ENCODE measurements at places on chromosomes 1 and 21.

DNA sequence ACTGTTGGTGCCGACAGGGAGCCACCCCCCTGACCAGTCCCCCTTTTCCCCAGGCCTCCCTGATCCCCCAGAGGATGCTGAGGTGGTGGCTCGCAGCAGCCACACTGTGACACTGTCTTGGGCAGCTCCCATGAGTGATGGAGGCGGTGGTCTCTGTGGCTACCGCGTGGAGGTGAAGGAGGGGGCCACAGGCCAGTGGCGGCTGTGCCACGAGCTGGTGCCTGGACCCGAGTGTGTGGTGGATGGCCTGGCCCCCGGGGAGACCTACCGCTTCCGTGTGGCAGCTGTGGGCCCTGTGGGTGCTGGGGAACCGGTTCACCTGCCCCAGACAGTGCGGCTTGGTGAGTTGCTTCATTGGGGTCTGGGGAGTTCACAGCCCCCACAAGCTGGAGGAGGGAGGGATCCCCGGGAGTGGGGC, 89.2 kb downstream of the TRIM11 start:
- no peak for DNase-seq

DNA sequence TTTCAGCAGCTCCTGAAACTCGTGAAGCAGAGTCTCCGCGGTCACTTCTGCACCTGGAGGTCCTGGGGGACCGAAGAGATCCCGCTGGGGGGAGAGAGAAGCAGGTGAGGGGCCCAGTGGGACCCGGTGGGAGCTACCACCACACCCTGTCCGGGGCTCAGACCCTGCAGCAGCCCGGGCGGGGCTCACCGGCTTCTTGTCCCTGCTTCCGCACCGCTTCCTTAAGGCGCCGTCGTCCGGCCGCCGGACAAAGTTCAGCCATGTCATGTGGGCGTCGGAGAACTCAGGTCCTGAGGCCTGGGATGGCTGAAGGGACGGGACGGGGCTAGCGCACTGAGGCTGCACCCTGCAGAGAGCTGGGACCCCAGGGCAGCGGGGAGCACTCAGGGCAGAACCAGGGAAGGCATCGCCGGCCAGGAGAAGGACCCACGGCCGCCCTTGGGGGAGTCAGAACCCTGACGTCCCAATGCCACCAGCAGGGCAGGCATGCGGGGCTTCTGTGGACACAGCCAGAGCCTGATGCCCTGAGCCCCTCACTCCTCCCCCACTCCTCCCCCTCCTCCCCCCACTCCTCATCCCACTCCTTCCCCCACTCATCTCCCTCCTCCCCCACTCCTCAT, 2.2 kb downstream of the C1QTNF12 start:
- DNase-seq = no peak

DNA sequence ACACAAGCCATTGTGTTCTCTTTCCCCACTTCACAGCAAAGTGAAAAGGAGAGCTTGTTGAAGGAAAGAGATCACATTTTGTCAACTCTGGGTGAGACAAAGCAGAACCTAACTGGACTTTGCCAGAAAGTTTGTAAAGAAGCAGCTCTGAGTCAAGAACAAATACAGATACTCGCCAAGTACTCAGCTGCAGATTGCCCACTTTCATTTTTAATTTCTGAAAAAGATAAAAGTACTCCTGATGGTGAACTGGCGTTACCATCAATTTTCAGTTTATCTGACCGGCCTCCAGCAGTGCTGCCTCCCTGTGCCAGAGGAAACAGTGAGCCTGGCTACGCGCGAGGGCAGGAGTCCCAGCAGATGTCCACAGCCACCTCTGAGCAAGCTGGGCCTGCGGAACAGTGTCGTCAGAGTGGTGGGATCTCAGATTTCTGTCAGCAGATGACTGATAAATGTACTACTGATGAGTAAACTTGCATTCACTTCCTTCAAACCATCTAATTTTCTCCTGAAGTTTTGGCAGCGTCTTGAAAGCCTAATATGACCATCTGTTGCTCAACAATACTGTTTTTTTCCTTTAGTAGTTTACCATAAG, 43.7 kb downstream of the BACH1 start:
- peak; percentile 80 for DNase-seq

GRCh38 chr1:23019863-23020625, 776 bp downstream of the KDM1A start:
- no peak for DNase-seq

GRCh38 chr1:81392526-81393226, 408.1 kb upstream of the ADGRL2 start:
- DNase-seq = no peak

- DNase-seq = no peak
These were observed 322.9 kb downstream of the DISC1 start for GRCh38 chr1:231949277-231950091.

- DNase-seq = no peak
These were observed 34.0 kb upstream of the CRNN start for GRCh38 chr1:152448095-152448494.

DNA sequence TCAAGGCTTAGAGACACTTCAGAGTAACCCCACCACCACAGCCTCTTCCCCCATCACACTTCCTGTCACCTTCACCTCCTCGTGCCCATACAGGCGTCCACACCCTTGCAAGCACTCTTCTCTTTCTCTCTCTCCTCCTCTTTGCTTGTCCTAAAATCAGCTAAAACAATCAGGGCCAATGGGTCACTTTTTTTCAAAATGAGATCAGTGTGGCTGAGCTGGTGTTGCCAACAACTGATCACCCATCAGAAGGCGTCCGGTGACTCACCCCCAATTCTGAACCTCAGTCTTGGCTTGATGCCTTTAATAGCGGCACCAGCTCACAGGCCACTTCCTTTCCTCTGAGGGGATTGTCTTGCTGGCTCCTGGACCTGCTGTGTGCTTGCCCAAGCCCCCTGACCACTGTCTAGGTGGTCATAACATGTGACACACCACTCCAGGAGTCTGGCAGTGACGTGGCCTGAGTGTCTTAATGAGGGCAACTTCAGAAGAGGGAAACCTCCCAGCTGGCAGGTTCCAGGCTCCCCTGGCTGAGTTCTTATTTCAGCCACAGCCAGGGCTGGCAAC, 1.6 kb downstream of the DRAXIN start:
- DNase-seq = peak; percentile 49

GRCh38 chr1:168442931-168443330, 100.9 kb downstream of the XCL2 start:
- DNase-seq = no peak

DNA sequence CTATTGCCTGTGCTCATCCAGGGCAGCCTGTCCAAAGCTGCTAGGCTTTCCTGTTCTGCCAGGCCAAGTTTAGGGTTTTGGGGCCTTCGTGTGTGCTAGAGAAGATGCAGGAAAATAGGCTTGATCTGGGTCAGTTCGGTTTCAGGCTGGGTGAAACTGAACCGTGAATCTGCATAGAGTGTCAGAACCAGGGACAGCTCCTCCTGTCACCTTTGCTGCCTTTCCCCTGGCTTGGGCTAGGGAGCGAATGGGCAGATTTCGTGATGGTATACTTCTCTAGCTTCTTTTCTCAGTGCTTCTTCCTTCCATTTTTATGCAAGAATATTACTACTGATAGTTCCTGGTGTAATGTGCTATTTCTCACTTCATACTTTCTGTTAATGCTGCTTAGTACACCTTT, 6.0 kb upstream of the AGO1 start:
- DNase-seq = no peak

GRCh38 chr1:244106837-244107493, 55.9 kb downstream of the ZBTB18 start:
- DNase-seq = no peak

DNA sequence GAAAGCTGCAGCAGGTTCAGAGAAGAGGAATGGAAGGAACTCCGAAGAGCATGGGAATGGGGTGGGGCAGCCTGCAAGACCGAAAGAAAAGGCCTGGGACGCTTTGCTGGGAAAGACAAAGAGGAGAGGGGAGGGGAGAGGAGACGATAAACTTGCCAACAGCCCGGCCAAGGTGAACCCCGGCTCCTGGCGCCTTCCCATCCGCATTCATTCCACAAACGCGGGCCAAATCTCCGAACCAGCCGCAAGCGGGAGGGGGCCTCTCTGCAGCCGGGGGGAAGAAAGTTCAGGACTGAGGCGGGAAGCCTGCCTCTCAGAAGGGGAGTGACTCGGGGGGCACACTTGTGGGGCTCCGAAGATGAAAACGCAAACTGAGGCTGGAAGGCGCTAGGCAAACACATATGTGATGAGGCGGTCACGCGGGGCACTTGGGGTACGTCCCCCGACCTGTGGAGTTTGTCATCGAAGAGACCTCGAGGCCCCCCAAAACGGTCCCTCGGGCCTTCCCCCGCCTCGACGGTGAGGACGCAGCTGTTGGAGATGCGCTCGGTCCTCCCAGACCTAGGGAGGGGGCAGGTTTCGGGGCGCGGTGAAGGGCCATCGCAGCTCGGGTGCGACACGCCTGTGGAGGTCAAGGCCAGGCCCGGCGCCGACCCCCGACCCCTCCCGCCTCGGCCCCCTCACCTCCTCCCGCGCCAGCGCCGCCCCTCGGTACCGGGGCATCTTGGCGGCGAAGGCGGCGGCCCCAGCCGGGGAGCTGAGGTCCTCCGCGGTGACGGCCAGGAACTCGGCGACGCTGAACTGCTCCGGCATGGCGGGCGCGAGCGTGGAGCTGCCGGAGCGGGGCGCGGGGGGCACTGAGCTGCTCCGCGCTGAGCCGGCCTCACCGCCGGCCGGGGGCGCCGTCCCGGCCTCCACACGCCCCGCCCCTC, at the start of gene ASAP3:
Gene ASAP3 (minus strand): TSS at position 859 of the 932 bp plus-strand sequence. CDS start 46 bp downstream, at position 813.
- DNase-seq = no peak

DNA sequence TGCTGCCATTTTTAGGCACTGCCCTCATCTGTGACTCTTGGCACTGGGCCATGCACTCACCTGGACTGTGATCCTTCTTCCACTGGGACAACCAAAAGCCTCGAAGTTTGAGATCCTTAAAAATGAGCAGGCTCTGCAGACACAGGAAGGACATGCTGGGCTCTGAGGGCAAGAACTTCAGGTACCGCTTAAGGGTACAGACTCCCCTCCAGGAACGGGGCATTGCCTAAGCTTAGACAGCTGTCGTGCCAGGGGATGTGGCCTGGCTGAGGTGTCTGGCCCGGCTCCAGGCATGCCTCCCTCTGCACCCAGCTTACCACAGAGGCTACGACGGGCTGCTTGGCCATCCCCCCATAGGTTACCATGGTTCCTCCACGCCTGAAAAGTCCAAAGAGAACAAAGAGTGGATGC, 14.2 kb upstream of the SRSF4 start:
- DNase-seq = no peak

DNA sequence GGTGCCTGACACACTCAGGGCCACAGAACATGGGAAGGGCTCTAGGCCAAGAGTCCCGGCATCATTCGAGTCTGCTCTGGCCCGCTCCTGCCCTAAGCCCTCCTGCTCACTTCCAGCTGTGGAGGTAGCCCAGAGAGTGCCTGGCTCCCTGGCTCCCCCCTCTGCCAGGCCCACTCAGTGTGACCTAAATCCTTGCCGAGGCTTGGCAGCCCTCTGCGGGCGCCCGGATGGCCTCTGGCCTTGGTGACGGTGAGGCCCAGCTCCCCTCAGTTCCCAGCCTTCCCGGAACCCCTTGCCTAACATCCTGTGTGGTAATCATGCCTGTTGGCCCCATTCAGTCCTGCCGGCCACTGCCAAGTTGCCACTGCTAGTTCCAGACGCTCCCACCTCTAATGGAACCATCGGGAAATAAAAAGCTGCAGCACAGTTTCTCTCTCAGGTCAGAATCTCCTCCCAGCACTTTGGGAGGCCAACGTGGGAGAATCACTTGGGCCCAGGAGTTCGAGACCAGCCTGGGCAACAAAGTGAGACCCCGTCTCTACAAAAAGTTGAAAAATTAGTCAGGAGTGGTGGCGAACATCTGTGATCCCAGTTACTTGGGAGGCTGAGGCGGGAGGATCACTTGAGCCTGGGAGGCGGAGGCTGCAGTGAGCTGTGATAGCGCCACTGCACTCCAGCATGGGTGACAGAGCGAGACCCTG, 1.2 kb upstream of the H6PD start:
- DNase-seq = no peak

- DNase-seq = no peak
These were observed 42.8 kb upstream of the MAGOH start for GRCh38 chr1:53281133-53281532.
